ENCODE measurements at places on chromosomes 3 and 15.

GRCh38 chr3:189170559-189170958 is 1.2 kb upstream of the TPRG1 start:
- no peak for DNase-seq

GRCh38 chr3:154250291-154250690 is 74.0 kb downstream of the DHX36 start:
- DNase-seq = no peak

DNA sequence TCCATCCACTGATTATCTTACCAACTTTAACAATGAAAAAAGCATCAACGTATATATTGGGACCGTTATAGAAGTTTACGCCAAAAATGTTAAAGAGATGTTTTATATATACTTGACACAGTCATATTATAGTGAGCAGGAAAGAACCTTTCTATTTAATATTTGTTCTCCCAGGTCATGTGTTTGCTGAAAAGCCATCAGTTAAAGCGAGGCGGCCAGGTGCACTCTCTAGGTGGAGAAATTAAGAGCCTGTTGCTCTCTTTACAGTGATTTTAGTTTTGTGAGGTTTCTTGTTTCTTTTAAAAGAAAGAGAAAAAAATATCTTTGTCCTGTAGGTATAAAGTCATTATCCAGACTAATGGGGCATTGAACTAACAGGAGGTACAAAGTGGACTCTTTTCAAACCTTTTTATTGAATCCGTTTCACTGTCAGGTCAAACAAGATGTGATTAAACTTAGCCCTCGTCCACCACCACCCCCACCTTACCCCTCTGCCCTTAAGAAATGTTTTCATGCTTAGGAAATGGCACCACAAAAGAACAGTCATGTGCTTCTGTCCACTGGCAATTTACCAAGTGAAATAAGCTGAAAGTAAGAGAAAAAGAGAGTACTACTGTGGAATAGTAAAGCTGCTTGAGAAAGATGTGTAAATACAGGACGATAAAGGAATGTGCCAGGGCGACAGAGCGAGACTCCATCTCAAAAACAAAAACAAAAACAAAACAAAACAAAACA is 279.9 kb downstream of the PTPRG start:
- no peak for DNase-seq

DNA sequence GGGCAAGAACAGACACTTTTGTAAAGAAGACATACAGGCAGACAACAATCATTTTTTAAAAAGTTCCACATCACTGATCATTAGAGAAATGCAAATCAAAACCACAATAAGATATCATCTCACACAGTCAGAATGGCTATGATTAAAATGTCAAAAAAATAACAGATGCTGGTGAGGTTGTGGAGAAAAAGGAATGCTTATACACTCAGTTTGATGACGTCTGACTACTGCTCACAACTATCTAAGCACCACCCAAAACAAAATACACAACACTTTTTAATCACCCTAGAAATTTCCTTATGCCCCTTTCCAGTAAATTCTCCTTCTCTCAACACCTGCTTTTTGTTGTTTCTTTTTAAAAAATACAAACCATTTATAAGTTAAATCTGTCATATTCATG is 228.8 kb downstream of the ISL2 start:
- no peak for DNase-seq

DNA sequence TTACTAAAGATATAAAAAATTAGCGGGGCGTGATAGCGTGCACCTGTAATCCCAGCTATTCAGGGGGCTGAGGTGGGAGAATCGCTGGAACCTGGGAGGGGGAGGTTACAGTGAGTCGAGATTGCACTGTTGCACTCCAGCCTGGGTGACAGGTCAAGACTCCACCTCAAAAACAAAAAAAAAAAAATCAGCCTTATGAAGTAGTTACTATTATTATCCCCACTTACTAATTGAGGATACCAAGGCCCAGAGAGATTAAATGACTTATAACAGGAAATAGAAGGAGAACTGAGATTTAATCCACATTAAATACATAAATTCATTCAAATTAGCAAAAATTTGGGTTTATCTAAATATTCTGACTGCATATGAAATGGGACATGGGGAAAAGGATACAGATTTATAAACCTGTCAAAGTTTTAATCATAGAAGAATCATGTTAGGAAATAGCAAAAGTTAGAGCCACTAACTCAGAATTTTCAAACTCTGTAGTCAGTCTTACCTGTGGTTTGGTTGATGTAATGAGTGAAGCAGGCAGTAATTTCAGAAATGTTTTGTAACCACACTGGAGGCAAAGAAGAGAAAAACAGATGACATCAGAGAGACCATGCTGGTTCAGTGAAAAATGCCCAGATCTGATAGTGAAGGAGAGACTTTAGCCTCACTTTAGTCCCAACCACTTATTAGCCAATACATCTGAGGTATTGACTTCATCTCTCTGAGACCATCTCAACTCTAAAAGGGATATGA is 25.0 kb upstream of the ACAP2 start:
- DNase-seq = no peak

DNA sequence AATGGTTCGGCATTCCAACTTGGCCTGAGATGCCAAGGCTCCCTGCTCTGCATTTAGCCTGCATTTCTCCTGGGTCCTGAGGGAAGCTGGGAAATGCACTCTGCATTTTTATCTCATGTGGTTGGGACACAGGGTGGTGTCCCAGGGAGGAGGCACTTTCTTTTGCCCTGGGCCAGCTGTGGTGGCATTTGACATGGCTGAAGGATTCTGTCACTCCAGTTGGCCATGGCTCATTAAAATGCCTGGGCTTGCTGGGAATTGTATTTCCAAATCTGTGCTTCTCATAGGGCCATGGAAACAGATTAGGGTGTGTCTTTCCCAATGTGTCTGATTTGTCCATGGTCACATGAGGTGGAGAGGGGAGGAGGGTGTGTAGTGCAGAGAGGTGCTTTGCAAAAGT is 128.3 kb upstream of the RGMA start:
- DNase-seq = no peak

DNA sequence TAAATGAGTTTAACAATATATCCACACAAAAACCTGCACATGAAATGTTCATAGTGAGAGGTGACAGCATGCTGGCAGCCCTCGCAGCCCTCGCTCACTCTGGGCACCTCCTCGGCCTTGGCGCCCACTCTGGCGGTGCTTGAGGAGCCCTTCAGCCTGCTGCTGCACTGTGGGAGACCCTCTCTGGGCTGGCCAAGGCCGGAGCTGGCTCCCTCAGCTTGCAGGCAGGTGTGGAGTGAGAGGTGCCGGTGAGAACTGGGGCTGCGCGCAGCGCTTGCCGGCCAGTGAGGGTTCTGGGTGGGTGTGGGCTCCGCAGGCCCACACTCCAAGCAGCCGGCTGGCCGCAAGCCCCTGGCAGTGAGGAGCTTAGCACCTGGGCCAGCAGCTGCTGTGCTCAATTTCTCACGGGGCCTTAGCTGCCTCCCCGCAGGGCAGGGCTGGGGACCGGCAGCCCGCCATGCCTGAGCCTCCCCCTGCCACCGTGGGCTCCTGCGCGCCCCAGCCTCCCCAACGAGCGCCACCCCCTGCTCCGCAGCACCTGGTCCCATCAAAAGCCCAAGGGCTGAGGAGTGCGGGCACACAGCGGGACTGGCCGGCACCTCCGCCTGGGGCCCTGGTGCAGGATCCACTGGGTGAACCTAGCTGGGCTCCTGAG is 3.4 kb downstream of the CCDC13 start:
- DNase-seq = no peak

DNA sequence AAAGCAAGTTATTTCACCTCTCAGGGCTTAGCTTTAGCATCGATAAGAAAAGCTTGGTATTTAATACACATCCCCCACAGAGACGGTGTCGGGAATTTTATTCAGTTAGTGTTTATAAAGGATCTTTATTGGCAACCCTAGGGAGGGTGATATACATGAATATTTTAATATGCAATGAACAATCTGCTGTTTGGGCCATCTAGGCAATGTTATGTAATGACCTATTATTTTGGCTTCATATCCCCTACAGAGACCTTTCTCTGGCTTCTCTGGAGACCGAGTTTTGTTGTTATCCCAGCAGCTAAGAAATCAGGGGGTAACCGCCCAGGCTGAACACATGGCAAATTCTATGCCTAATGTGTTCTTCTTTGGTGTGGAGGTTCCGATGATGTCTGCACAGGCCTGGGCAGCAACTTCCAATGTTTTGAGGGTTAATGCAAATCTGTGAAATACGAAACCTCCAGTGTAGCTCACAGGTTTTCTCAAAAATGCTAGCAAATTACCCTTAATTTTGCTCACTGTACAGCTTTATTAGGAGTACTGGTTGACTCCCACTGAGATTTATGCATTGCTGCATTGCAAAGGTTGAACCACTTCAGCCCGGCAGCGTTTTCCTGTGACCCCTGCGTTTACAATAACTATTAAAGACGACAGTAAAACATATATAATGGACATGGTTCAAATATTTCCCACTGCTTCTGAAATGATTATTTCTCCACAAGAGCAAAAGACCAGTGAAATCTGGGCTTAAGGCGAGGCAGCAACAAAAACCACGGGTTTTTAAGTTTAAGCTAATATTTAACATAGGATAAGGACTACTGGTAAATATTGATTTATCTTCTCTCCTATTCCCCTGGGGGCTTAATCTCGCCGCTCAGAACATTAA is 298.3 kb upstream of the NR2E3 start:
- no peak for DNase-seq

- DNase-seq = no peak
Measured at GRCh38 chr3:29311795-29312194, 30.9 kb downstream of the RBMS3 start.

DNA sequence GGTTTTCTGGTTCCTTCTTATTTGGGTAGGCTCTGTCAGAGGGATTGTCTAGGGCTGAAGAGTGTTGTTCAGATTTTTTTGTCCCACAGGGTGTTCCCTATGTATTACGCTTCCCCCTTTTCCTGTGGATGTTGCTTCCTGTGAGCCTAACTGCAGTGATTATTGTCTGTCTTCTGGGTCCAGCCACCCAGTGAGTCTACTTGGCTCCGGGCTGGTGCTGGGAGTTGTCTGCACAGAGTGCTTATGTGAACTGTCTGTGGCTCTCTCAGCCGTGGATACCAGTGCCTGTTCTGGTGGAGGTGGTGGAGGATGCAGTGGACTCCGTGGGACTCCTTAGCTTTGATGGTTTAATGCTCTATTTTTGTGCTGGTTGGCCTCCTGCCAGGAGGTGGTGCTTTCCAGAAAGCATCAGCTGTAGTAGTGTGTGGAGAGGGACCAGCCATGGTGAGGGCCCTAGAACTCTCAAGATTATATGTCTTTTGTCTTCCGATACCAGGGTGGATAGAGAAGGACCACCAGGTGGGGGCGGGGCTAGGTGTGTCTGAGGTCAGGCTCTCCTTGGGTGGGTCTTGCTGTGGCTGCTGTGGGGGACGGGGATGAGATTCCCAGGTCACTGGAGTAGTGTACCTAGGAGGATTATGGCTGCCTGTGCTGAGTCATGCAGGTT is 53.8 kb downstream of the CCDC66 start:
- no peak for DNase-seq

GRCh38 chr3:143362115-143362991 is 242.8 kb downstream of the CHST2 start:
- no peak for DNase-seq

GRCh38 chr3:64188810-64189560 is 36.3 kb downstream of the PRICKLE2 start:
- no peak for DNase-seq

DNA sequence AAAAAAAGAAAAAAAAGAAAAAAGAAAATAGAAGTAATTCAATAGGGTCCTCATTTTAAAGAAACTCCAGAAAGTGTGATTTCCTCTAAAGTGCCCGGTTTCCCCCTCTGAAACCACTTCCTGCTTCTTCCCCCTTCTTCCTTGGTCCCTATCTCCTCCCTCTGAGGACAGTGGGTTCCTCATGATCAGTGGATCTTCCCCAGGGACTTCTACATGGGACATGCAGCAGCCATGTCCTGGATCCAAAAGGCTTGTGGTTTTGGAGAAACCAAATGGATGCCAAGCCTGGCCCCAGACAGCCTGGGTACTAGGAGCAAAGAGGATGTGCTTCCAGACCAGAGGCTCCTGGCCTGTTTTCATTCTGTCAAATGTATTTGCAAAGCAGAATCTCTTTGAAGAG is 26.6 kb upstream of the SMAD6 start:
- peak; percentile 27 for DNase-seq

DNA sequence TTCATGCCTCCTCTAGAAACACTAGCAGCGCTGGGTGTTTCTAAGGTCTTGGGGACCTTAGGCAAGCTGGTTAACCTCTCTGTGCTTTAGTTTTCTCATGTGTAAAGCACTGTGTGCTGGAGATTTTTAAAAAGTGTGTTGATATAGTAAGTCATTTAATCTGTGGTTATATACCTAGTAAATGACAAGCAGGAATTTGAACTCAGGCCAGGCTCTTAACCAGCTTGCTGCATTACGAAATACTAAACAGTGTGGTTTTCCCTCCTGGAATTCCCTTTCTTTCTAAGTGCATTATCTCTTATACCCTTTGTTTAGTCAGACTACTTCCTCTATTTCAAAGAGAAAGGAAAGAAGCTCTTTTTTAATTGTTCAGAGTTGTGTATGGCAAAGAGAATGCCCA is 26.5 kb downstream of the NEO1 start:
- DNase-seq = no peak

GRCh38 chr15:91050128-91050455 is 27.7 kb upstream of the VPS33B start:
- DNase-seq = no peak

DNA sequence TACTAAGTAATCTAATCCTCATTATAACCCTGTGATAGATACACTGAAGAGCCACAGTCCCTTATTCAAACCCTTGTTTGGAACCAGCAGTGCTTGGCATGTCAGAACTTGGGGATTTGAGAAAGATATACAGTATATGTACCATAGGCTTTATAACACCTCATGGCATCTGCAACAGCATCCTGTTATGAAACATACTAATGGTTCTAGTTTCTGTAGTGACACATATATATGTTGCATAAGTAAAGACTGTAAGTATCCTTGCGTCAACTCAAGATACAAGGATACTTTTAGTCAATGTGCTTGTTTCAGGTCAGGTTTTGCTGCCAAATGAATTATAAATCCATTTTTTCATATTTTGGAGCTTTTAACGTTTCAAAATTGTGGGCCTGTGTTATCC is 58.5 kb downstream of the CCNL1 start:
- peak; percentile 65 for DNase-seq

DNA sequence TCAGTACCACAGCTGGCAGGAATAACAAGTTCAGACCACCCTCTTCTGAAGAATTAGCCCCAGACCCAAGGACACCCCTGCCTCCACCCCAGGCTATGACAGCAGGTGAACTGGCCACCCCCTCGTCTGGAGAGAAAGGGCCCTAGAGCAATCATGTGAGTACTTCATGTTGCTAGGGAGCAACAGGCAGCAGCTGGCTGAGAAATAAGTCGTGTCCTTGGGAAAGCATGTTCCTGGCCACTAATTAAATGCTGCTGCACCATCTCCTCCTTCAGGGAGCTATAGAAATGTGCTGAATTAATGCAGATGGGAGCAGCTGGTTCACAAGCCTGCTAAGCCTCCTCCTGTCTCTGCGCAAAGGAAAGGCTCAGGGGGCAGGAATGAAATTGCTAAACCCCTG is 31.5 kb downstream of the MRPS11 start:
- no peak for DNase-seq

GRCh38 chr3:14154895-14155440 is 23.4 kb downstream of the XPC start:
- DNase-seq = peak; percentile 89

GRCh38 chr3:165156757-165157420 is 39.3 kb downstream of the SLITRK3 start:
- DNase-seq = no peak

Data from inflammatory macrophage (primary cell).